Nasal cavity respiratory epithelium epithelial cell of viscerocranial mucosa (primary cell): ENCODE measurements at places on chromosomes 2 and 18. TPM values are rescaled to one million over a fixed set of nuclear protein-coding genes. Genes with fewer than 3 reads are reported as not detected.

Gene MYOM1
- total RNA-seq: 0.68 and 0.85 TPM in 2 replicates

Gene SLC4A3
- 1.7 and 6.9 TPM in 2 replicates for total RNA-seq

Gene RRM2
- total RNA-seq: 0.57 and 1.0 TPM in 2 replicates

Gene SCTR
- total RNA-seq: not detected in 2 replicates

Gene SIX2
- 3.4 and 11.6 TPM in 2 replicates for total RNA-seq

Gene PHOSPHO2
- total RNA-seq: 2.7 and 4.7 TPM in 2 replicates
